ENCODE measurements at places on chromosomes 5 and 9. TPM values are rescaled to one million over a fixed set of nuclear protein-coding genes. Genes with fewer than 3 reads are reported as not detected.

DNA sequence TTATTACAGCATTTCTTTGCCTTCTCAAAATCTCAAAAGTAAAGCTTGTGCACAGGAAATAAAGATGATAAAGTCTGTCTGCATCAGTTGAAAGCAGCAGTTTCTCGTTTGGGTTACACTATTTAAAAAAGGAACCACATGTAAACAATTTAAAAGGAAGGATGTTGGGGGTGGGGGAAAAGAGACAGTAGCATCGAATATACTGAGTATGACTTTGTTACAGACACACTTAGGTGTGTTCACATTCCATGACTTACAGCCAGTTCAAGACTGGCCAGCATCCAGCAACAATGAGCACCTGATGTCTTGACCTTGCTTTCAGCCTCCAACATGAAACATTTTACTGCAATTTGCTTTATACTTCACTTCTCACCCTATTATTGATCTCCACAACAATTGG, 8.7 kb downstream of the GAPT start:
- H3K27me3 ChIP-seq: no peaks in the 10 kb centered on the region
- H3K36me3 ChIP-seq: no peaks in the 10 kb centered on the region
- no peak for DNase-seq
- H3K4me1 ChIP-seq: no peaks in the 10 kb centered on the region

- H3K27me3 ChIP-seq: no peaks in the 10 kb centered on the region
- no peak overlapping the region for H3K4me3 ChIP-seq
- DNase-seq: no peak
- no peaks in the 10 kb centered on the region for H3K4me1 ChIP-seq
- H3K36me3 ChIP-seq: no peaks in the 10 kb centered on the region
These were observed 9.4 kb upstream of the GABRA6 start for GRCh38 chr5:161676103-161676502.

DNA sequence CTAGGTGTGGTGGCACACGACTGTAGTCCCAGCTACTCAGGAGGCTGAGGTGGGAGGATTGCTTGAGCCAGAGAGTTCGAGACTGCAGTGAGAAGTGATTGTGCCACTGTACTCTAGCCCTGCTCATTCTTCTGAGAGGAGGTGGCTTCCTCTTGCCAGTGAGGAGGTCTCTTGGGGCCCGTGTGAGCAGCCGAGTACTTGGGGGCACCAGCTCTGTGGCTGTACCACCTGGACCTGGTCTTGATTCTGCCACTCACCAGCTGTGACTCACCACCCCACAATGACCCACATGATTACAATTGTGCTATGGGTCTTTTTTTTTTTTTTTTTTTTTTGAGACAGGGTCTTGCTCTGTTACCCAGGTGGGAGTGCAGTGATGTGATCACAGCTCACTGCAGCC, 18.0 kb upstream of the CRB2 start:
- H3K4me3 ChIP-seq: no peak overlapping the region
- no peaks in the 10 kb centered on the region for H3K4me1 ChIP-seq
- no peak overlapping the region for H3K27ac ChIP-seq

DNA sequence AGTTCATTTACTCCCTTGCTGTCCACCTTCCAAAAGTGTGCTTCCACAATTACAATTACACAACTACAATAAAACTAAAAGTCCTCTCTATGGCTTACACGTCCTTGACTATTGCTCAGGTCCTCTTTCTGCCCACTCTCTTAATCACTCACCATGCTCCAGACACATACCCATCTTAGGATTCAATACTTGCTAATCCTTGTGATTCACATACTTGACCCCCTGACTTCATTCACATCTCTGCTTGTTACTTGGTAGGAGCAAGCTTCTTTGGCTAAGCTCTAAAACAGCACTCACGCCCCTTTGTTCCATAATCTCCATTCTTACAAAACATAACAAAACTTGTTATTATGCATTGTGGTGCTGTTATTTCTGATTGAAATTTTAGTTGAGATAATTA, 215.8 kb downstream of the EDIL3 start:
- no peak for DNase-seq
- no peak overlapping the region for H3K4me3 ChIP-seq
- H3K27ac ChIP-seq: no peak overlapping the region
- no peaks in the 10 kb centered on the region for H3K27me3 ChIP-seq
- no peaks in the 10 kb centered on the region for H3K4me1 ChIP-seq

GRCh38 chr5:28117273-28117672, 1078.9 kb upstream of the CDH9 start:
- no peak overlapping the region for H3K27ac ChIP-seq
- no peaks in the 10 kb centered on the region for H3K4me1 ChIP-seq
- H3K4me3 ChIP-seq: no peak overlapping the region
- no peak for DNase-seq

GRCh38 chr9:132840980-132841379, 37.1 kb downstream of the AK8 start:
- H3K27ac ChIP-seq: no peak overlapping the region
- no peak overlapping the region for H3K4me3 ChIP-seq
- H3K4me1 ChIP-seq: no peaks in the 10 kb centered on the region
- DNase-seq: no peak
- no peaks in the 10 kb centered on the region for H3K27me3 ChIP-seq

GRCh38 chr9:806285-807156, 35.0 kb upstream of the DMRT1 start:
- H3K4me1 ChIP-seq: no peaks in the 10 kb centered on the region
- no peaks in the 10 kb centered on the region for H3K36me3 ChIP-seq
- DNase-seq: no peak
- H3K27ac ChIP-seq: no peak overlapping the region

- no peak for DNase-seq
- peaks cover 54% of the 10 kb centered on the region for H3K4me1 ChIP-seq
These were observed 8.4 kb upstream of the RXRA start for GRCh38 chr9:134317790-134318414.

ESM1 gene
- 0.28 TPM for total RNA-seq

DNA sequence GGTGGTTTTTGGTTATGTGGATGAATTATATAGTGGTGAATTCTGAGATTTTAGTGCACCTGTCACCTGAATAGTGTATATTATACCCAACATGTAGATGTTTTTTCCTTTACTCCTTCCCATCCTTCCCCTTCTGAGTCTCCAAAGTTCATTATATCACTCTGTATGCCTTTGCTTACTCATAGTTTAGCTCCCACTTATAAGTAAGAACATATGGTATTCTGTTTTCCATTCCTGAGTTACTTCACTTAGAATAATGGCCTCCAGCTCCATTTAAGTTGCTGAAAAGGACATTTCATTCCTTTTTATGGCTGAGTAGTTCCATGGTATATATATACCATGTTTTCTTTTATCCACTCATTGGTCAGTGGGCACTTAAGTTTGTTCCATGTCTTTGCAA, 161.6 kb upstream of the CD180 start:
- H3K4me1 ChIP-seq: no peaks in the 10 kb centered on the region
- H3K27me3 ChIP-seq: no peaks in the 10 kb centered on the region
- DNase-seq: no peak
- no peak overlapping the region for H3K4me3 ChIP-seq

GRCh38 chr5:55929020-55929799, 65.6 kb downstream of the IL6ST start:
- no peaks in the 10 kb centered on the region for H3K27me3 ChIP-seq
- H3K4me3 ChIP-seq: no peak overlapping the region
- no peak for DNase-seq

DNA sequence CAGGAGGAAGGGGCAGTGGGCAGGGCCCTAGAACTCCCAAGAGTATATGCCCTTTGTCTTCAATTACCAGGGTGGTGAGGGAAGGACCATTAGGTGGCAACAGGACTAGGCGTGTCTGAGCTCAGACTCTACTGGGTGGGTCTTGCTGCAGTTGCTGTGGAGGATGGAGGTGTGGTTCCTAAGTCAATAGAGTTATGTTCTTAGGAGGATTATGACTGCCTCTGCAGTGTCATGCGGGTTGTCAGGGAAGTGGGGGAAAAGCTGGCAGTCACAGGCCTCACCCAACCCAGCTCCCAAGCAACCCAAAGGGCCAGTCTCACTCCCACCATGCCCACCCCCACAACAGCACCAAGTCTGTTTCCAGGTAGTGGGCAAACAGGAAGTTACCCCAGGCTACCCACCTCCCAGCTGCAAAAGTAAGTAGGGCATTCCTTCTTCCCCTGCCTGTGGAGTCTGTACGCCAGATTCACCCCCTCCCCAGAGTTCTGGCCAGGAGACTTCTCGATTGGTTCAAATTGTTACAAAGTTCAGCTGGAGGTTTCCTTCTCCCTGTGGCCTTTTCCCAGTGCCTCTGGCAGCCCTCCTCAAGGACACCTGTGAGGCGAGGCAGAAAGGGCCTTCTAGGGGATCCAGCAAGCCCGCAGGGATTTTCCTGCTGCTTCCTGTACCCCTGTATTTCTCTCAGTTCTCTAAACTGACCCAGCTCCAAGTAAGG, 145.3 kb downstream of the HINT1 start:
- DNase-seq: no peak
- H3K27me3 ChIP-seq: no peaks in the 10 kb centered on the region
- no peaks in the 10 kb centered on the region for H3K4me1 ChIP-seq
- no peak overlapping the region for H3K4me3 ChIP-seq
- no peak overlapping the region for H3K27ac ChIP-seq
- H3K36me3 ChIP-seq: no peaks in the 10 kb centered on the region

- DNase-seq: no peak
- H3K4me3 ChIP-seq: no peak overlapping the region
- no peaks in the 10 kb centered on the region for H3K27me3 ChIP-seq
- peaks cover 2% of the 10 kb centered on the region for H3K4me1 ChIP-seq
These were observed 69.6 kb upstream of the ABCA1 start for GRCh38 chr9:104997536-104997935.

DNA sequence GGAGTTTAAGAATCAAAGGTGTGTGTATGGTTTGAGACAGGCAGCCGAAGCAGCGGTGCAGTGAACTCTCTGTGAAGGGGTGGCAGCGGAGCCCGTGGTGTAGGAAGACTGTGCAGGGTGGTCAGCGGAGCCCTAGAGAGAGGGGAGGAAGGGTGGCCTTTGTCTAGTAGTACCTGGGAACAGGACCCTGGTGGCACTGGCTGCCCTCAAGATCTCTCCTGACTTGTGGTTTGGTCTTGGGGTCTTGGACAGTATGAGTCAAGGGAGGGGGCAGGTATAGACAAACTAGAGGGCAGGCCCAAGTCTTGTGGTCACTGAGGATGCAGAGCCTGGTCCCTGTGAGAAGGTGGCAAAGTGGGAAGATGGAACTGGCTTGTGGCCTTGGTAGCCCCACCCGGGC, 7.1 kb upstream of the NKX2-5 start:
- H3K27ac ChIP-seq: no peak overlapping the region
- H3K4me3 ChIP-seq: no peak overlapping the region
- DNase-seq: no peak
- peaks cover 7% of the 10 kb centered on the region for H3K27me3 ChIP-seq

GRCh38 chr9:38339496-38339895, 53.0 kb upstream of the ALDH1B1 start:
- H3K4me3 ChIP-seq: no peak overlapping the region
- no peaks in the 10 kb centered on the region for H3K36me3 ChIP-seq
- H3K27ac ChIP-seq: no peak overlapping the region
- DNase-seq: no peak
- H3K27me3 ChIP-seq: no peaks in the 10 kb centered on the region
- H3K4me1 ChIP-seq: peaks cover 6% of the 10 kb centered on the region

- DNase-seq: no peak
- no peaks in the 10 kb centered on the region for H3K27me3 ChIP-seq
- no peaks in the 10 kb centered on the region for H3K36me3 ChIP-seq
- no peak overlapping the region for H3K27ac ChIP-seq
These were observed 133.4 kb downstream of the GRIA1 start for GRCh38 chr5:153623751-153624450.

DNA sequence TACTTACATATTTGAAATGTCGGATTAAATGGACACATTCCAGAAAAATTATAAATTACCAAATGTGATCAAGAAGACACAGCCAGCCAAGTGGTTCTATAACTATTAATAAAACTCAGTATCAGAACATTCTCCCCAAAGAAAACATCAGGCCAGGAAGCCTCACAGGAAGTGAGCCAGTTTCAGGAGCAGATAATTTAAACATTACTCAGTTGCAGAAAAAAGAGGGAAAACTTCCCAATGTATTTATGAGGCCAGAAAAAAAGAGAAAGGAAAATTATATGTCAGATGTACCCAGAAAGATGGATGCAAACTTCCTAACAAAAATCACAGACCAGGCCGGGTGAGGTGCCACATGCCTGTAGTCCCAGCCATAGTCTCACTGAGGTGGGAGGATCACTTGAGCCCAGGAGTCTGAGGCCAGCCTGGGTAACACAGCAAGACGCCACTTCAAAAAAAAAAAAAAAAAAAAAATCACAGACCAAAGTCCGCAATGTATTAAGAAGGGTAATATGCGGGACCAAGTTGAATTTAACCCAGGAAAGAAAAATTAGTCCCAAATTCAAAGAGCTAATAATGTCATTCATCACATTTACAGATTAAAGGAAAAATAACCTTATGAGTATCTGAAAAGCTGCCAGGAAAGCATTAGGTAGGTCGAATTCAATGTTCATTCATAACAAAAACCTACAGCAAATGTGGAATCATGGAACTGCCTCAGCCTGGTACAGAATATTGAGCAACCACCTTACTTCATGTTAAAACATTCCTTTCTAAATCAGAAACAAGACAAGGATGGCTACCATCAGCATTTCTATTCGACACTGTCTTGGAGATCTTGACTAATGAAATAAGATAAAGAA, 37.2 kb upstream of the NRARP start:
- H3K4me1 ChIP-seq: no peaks in the 10 kb centered on the region
- DNase-seq: no peak
- H3K4me3 ChIP-seq: no peak overlapping the region
- no peaks in the 10 kb centered on the region for H3K36me3 ChIP-seq
- no peak overlapping the region for H3K27ac ChIP-seq

ENG gene
- 12.8 TPM for total RNA-seq

ACOT12 gene
- total RNA-seq: 76.4 TPM

GRCh38 chr5:42429694-42430093, 6.5 kb downstream of the GHR start:
- DNase-seq: no peak
- no peak overlapping the region for H3K27ac ChIP-seq
- no peaks in the 10 kb centered on the region for H3K27me3 ChIP-seq
- H3K4me3 ChIP-seq: no peak overlapping the region

PCDHGA2 gene
- 0.42 TPM for total RNA-seq

DNA sequence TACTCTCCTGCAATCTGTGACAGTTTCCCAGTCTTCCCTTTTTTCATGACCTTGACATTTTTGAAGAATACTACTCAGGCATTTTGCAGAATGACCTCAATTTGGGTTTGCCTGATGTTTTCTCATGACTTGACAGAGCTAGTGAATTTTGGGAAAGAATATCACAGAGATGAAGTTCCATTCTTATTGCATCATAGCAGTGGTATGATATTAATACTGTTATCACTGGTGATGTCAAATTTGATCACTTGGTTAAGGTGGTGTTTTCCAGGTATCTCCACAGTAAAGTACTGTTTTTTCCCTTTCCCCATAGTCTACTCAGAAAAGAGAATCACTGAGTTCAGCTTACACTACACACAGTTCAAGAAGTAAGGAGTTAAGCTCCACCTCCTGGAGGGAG, 56.2 kb upstream of the XPA start:
- no peaks in the 10 kb centered on the region for H3K4me1 ChIP-seq
- H3K27ac ChIP-seq: no peak overlapping the region
- no peak overlapping the region for H3K4me3 ChIP-seq
- H3K36me3 ChIP-seq: no peaks in the 10 kb centered on the region
- no peak for DNase-seq

PCDHB11 gene
- total RNA-seq: 0.23 TPM

- H3K27ac ChIP-seq: no peak overlapping the region
- no peak overlapping the region for H3K4me3 ChIP-seq
- no peaks in the 10 kb centered on the region for H3K36me3 ChIP-seq
- no peak for DNase-seq
- H3K4me1 ChIP-seq: peaks cover 4% of the 10 kb centered on the region
- no peaks in the 10 kb centered on the region for H3K27me3 ChIP-seq
These were observed 1.2 kb downstream of the RNF224 start for GRCh38 chr9:137228506-137228967.

CNTNAP3B gene
- 6.1 TPM for total RNA-seq

Measured in liver (tissue), 10 donors.